CD4-positive, alpha-beta T cell treated with Interleukin-15 for 4 hours (primary cell): ENCODE measurements at places on chromosomes 3 and 15.

- no peak for DNase-seq
These were observed 63.3 kb downstream of the RLBP1 start for GRCh38 chr15:89157918-89158564.

DNA sequence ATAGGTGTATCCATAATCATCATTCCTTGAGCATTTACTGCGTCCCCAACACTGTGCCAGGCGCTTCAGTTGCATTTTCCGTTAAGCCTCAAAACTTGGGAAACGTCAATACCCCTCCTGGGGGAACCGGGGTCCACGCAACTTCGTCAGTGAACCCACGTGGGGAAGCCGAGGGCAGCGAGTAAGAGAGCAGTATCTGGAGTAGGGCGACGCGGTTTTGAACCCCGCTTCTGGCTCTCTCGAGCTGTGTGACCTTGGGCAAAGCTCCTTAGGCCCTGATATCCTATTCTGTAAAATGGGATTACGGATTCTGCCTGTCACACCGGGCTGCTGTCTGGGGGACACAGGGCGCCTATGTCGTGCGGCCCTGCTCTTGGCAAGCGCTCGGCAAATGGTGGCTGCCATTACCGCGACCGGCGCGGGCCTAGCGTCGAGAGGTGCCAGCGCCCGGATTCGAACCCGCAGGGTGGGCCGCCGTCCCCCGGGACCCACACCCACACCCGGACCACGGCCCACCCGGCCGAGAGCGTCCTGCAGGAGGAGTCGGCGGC is 590 bp downstream of the POLG start:
- no peak for DNase-seq

DNA sequence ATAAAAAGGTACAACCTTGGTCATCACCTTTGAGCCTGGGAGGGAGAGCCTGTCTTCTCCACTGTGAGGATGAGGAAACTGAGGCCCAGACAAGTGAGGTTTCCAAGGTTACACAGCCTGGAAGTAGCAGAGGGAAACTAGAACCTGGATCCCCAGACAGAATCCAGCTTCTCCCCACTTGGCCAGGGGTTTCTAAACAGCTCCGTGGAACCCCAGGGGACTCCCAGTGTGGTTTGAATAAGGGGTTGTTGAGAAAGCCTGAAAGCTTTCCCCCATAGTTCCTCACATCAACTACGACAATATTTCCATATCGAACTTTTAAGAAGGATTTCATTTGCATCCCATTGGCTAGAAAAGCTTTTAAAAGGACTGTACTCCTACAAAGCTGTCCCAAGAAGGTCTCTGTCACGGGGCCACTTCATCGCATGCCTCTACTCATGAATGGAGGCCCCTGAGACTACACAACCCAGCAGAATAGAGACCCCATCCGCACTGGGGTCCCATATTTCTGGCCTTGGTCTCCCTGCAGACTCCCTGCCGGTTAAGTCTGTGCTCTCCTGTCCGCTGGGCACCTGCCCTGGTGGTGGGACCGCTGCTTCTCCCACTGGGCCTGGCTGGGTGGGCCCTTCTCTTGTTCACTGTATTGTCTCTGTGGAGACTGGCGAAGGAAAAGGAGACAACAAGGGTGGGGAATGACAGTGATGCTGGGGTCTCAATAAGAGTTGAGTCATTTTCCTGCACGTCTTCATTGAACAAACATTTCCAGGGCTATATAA is 178.5 kb downstream of the SMAD6 start:
- DNase-seq: no peak

DNA sequence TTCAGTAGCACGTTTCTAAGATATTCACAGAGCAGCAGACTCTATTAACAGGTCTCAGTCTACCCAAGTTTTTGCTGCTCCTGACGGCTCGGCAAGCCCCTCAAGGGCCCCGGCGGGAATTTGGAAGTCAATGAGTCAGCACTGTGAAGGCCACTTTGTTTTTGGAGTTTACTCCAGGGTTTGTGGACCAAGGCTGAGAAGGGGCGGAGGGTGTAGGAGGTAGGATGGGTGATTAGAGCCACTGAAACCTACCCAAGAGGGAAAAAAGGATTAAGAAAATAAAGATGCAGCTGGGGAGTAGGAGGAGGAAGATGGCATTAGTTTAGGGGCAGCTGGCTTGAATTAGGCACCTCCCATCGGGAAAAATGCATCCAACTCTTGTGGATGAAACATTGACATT is 87.6 kb downstream of the BDH1 start:
- DNase-seq: no peak

- DNase-seq: no peak
These were observed 3.6 kb upstream of the GLCE start for GRCh38 chr15:69156736-69157381.

- no peak for DNase-seq
These were observed 61.3 kb downstream of the ABHD2 start for GRCh38 chr15:89149501-89150101.

GRCh38 chr3:104349836-104350235 is 1016.9 kb upstream of the ALCAM start:
- no peak for DNase-seq

GRCh38 chr3:127817406-127817841 is 4.9 kb downstream of the MGLL start:
- DNase-seq: no peak

- DNase-seq: no peak
These were observed 95.1 kb upstream of the PDZRN3 start for GRCh38 chr3:73719861-73720260.

- no peak for DNase-seq
These were observed at the start of gene CHRNB4 for GRCh38 chr15:78641102-78641748. CHRNB4 (minus strand) TSS chr15:78641210; CDS start chr15:78641133, 77 bp downstream.

GRCh38 chr3:69013253-69014021 is at the start of gene EOGT:
EOGT (minus strand) TSS chr3:69013684; CDS start chr3:69009846, 3,838 bp downstream.
- DNase-seq: peak; percentile 81

- DNase-seq: no peak
These were observed 8.2 kb upstream of the MAP4 start for GRCh38 chr3:48024401-48024800.

DNA sequence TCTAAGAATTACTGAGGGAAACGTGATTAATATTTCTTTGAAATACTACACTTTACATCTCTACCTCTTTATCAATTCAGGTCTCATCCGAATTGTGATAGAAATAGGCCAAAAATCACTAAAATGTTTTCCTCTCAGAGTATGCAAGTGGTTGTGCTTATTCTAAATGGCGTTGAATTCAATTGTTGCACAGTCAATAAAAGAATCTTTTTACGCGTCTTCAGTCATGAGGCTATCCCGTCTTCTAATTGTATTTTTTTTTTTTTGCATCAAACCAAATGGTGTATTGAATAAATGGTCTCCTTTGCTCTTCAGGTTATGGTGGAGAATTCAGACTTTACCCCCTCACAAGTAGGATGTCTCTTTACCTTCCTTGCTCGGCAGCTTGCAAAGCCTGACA is 112.6 kb downstream of the VPS8 start:
- DNase-seq: no peak

DNA sequence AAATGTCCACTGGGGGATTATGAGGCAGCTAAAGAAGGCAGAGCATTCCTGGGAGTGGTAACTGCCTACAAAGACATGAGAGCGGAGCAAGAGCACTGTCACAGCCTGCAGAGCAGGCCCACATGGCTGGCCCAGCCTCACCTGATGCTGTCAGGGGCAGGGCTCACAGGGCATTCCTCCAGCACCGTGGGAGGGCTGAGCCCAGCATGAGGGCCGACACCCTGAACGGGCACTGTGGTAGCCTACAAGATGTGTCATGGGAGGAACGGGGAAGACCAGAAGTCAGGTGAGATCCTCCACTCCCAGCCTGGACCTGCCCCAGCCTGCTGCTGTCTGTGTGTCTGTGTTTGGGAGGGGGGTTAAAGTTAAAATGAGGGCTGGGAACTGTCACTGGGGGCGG is 30.1 kb downstream of the CCDC12 start:
- no peak for DNase-seq

DNA sequence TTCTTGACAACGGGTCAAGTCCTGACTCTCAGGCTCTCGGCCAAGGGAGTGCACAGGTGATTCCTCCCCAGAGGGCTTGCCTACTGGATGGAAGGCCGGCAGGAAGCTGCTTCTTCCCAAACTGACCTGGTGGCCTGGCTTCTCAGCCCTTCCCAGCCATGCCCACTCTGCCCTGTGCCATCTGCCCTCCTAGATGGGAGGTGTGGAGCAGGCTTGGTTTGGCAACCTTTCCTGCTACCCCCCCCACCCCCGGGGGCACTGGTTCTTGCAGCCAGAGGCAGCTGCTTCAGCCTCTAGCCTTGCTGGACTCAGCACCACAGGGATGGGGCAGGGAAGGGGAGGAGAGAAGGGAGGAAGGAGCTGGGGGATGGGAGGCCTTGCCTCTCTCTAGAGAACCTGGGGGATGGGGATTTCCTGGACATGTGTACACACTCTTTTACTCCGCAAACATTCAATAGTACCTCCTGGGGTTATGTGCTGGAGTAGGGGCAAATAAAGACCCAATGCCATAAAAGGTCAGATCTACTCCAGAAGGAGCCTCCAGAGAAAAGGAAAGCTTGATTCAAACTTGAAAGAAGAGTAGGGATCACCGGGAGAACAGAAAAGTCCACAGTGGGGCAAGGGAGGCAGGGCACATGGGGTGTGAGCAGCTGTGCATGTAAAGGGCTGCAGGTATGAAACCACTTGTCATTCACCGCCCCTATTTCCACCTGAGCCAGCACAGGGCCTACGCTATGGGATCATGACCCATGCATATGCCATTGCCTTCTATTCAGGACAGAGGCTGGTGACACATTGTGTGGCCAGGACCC is 4.2 kb upstream of the DAPK2 start:
- DNase-seq: no peak

DNA sequence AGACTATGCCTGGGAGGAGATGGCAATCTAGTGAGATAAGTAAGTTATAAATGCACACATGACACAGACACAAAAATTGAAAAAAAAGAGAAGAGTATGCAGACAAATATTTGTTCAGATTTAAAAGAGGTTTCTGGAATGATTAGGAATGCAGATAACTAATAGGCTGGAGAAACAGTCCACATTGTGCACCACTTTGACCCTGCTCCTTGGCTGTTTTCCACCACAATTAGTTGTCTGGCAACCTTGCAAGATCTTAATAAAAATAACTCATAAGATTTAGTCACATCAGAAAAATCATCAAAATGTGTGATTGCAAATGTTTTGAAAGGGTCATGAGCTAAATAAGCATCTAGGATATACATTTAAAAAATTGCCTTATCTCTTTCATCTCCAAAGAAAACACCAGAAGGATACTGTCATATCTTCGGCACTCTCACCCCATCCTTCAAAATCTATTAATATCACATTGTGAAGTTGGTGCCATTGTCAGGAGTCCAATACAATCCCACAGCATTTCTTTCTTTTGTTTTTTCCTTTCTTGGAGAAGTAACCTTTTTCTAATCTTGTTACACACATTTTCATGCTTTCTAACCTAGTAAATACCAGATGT is 153.7 kb upstream of the KCNMB2 start:
- DNase-seq: no peak

GRCh38 chr15:71723344-71723743 is 87.0 kb upstream of the NR2E3 start:
- no peak for DNase-seq

DNA sequence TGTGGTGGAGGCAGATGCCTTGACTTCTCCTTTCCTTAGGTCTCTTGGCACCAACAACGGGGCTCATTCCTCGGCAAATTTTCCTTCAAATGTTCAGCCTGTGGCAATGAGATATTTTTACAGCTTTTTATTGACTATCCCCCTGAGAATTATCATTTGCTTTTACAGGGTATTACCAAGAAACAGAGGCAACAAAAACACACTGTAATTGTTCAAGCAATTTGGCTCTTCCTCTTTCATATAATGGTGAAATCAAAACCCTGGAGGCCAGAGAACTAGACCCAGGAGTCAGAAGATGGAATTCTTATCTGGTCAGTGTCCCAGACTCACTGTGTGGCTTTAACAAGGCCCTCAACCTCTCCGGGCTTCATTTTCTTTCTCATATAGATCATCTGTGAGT is 40.1 kb downstream of the TRIM42 start:
- DNase-seq: no peak

GRCh38 chr15:51812598-51812997 is 16.9 kb upstream of the TMOD3 start:
- DNase-seq: no peak

DNA sequence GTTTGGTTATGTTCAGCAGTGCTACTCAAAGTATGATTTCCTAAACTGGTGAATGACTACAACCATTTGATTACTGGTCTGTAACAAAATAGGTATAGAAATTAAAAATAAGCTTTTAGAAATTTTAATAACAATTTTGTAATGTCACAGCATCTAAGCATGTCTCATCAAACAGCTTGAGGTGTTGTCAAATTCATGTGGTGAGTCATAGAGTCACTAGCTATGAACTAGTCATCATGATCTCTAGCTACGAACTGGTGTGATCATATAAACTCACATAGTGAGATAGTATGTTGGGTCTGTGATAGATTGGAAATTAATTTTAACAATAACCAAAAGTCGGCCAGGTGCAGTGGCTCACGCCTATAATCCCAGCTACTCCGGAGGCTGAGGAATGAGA is 213.9 kb upstream of the RBMS3 start:
- no peak for DNase-seq

- no peak for DNase-seq
These were observed 23.3 kb upstream of the CHMP2B start for GRCh38 chr3:87203809-87204208.

DNA sequence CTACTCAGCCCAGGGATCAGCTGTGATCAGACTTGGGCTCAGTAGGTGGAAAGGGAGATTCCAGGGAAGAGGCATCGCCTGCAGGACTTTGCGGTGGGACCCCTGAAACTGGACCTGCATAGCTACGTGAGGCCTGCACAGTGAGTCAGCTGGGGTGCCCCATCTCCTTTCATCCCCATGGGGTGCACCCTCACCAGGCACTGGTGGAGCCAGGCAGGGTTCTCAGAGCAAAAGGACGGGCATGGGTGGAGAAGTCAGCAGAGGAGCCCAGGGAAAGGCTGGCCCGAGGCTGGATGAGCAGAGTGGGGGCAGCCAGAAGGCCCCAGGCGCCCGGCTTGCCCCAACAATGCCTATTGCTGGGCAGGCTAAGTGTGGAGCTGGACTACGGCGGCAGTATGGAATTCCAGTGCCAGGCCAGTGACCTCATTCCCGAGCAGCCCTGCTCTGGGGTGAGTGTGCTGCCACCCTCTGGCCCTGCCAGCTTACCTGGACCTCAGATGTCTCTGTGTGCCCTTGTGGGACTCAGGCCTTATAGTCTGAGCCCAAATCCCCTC is 19.7 kb downstream of the ACAA1 start:
- no peak for DNase-seq

- no peak for DNase-seq
These were observed at the start of gene REC114 for GRCh38 chr15:73442968-73443367. REC114 (plus strand) TSS chr15:73443164; CDS start chr15:73443186, 22 bp downstream.

DNA sequence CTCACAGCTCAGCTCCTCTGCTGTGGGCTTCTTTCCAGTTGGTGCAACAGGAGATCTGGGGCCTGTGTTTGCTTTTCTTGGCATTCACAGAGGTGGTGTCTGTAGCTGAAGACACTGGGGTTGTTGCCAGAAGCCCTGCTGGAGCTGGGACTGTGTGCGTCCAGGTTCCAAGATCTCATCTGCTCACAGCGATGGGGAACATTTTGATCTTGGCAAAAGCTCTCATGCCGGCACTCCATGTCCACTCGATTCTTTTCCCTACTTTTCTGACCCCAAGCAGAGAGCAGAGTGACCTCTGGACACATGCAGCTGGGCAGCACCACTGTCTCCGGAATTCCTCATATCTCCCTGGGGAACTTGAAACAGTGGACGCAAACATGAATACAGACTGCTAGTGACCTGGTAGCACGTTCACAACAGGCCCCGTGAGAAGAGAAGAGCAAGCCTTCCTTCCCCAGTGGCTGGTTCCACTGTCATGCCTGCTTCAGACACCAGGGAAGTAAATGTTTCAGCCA is 36.1 kb upstream of the MECOM start:
- no peak for DNase-seq
